NCI-H1436 treated with DMSO at 0.1 percent for 48 hours (cell line): ENCODE measurements at places on chromosomes 12 and 14.

GRCh38 chr12:22115711-22116110, 69.7 kb downstream of the CMAS start:
- no peak for DNase-seq

- DNase-seq, result no peak
These were observed 12.4 kb upstream of the NUP107 start for GRCh38 chr12:68674376-68674775.

- DNase-seq, result peak; percentile 43
These were observed 119.3 kb upstream of the MDM1 start for GRCh38 chr12:68451261-68452077.

DNA sequence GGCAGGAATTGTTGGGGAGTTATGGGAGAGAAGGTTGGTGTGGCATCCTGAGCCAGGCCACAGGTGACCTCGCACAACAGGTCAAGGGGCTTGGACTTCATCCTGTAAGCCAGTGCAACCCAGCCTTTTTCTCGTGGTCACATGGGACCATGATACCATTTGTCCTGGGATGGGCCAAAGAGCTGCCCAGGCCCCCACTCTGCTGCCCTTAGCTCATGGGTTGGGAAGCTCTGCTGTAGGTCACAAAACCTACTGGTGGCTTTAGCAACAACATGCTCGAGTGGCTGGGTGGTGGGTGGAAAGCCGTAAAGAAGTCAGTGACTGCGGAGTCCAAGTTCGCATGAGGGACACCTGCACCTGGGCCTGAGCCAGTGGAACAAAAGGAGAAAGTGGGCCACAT, 4.6 kb downstream of the CLMN start:
- DNase-seq, result no peak

DNA sequence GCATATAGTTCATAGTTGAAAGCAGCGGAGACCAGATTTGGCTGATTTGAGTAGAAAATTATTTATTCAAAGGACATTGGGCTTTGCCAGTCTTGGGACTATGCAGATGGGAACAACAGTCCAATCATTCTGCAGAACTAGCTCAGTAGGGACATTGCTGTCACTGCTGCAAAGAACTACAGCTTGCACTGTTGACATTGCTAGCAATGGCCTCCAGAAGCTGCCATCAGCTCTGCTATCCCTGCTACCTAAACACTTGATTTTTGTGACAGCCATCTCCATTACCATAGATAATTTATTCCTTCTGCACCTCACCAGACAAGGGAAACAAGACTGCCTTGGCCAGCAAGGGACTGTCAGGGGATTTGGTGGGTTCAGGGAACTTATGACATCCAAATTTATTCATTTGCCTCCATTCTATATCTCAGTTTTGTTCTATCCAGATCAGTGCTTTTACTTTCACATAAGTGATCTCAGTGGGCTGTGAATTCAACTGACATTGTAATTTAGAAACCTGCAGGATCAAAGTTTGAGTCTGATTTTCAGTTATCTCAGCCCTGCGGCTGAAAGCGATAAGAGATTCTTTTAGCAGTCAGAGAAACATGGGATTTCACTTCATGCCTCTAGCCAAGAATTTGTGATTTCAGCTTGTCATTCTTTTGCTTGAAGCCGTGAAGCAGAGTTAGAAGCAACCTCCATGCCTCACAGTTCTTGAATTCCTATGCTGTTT, 136.7 kb upstream of the FBXO33 start:
- no peak for DNase-seq

GRCh38 chr12:14774074-14774905, 29.0 kb downstream of the WBP11 start:
- DNase-seq, result no peak

DNA sequence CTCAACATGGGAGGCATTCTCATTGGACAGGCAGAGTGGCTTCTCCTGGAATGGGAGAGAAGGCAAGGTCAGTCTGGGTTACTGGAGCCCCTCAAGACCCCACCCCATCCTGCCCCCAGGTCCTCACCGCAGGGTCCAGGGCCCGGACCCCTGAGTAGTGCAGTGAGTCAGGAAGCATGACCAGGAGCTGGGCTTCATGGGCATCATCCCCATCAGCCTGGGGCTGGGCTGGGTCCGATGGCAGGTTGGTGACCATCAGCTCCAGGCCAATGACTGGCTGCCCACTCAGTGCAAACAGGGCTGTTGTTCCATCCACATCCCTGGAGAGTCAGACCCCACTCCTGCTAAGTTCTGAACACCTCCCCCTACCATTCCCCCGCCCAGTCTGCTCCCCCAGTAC, 13.1 kb downstream of the ITGA7 start:
- DNase-seq, result no peak

DNA sequence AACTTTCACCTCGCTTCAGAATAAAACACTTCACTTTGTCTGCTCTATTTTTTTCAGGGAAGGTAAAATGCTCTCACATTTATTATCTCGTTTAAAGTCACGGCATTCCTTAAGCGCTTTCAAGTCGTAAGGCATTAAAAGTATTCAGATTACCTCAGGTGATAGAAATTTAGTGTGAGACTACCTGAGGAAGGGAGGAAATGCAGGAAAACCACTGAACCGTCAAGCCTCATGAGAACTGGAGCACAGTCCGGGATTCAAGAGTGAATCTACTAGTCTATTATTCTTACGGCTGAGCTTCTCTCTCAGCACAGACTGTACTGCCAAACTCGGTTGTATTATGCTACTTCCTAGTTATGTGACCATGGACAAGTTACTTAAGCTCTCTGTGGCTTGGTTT, 8.3 kb upstream of the PPFIBP1 start:
- no peak for DNase-seq

- no peak for DNase-seq
These were observed 5.1 kb upstream of the LTBP2 start for GRCh38 chr14:74616996-74617700.

DNA sequence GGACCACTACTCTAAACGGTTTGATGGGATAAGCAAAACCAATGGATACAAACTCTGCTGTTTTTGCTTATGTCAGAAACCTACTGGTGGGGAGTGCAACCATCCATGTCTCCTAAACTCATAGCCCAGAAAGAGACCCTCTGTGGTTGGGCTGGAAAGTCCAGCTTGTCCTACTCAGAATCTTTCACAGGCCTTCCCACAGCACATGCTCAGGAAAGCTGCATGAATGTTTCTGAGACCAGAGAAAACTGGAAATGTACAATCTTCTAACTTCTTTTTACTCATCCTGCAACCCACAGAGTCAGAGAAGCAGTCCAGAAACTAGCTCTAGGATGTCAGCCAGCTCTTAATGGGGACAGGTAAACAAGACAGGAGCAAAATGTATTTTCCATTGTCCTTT, 73.3 kb downstream of the ANO2 start:
- DNase-seq, result no peak

- DNase-seq, result no peak
These were observed 61.6 kb downstream of the PLEKHA5 start for GRCh38 chr12:19191089-19191488.

GRCh38 chr14:73238424-73238852, 1.1 kb downstream of the PAPLN start:
- DNase-seq, result no peak

GRCh38 chr14:91926131-91926890, 21.2 kb downstream of the FBLN5 start:
- no peak for DNase-seq

DNA sequence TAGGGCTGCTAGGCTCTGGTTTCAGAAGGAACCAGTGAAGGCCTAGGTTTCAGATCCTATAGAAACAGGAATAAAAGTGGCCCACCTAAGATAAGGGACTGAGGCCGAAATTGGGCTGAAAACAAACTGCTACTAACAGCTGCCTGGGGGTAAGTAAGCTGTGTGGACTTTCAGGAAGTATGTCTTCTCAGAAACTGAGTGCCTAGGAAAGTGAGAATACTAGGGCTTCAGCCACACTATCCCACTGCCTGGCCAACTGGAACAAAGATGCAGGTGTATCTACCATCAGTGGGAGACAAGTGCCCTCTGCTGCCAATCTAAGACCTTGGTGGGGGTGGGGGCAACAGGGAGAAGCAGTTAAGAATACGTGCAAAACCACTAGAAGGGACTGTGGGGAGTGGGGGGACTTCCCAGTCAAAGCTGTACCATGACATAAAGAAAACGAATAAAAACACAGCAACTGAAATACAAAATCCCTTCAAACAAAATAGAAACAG, 82.5 kb downstream of the MED13L start:
- no peak for DNase-seq

- DNase-seq, result no peak
These were observed 787.0 kb upstream of the TBX3 start for GRCh38 chr12:115470977-115471376.

- DNase-seq, result no peak
These were observed 183.1 kb upstream of the FBXO33 start for GRCh38 chr14:39615352-39615751.

DNA sequence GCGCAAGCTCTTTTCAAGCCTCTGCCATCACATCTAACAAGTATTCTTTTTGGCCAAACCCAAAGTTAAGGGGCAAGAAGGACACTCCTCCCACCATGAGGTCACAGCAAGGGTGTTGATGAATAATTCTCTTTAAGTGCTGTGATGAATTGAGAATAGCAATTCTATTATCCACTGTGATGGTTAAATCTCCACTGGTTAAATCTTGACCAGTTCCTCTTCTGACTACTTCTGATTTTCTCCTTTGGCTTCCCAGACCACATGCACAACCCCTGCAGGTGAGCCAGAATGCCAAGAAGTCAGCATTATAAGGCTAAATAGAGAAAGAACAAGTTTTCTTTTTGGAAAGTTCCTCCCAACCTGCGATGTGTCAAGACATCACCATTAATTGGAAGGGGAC, 90.6 kb upstream of the BCL2L14 start:
- no peak for DNase-seq

DNA sequence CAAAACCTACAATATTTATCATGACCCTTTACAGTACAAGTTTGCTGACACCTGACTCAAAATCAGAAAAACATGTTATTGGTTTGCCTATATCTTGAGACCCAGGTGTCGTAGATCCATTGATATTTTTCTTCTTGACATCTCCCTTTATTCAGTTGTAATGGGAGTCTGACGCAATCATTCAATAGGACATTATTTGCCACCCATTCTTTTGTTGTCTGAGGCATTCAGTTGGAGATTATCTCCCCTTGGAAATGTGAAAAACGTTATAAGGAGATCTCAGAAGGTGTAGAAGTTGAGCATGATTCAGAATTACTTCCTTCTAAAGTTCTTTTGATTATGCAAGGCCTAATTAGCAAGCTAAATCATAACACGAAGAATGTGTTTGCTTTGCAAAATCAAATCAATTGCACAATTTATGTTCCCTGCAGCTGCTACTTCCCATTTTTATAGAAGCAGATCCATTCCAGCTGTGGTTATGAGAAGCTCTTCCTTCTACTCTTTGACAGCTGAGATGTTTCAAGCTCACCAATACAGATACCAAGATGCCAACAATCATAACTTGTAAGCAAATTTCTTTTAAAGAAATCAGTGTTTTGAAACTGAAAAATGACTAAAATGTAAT, 228.2 kb upstream of the SYT1 start:
- DNase-seq, result no peak

- no peak for DNase-seq
These were observed 57.4 kb downstream of the BAZ1A start for GRCh38 chr14:34817768-34818167.

DNA sequence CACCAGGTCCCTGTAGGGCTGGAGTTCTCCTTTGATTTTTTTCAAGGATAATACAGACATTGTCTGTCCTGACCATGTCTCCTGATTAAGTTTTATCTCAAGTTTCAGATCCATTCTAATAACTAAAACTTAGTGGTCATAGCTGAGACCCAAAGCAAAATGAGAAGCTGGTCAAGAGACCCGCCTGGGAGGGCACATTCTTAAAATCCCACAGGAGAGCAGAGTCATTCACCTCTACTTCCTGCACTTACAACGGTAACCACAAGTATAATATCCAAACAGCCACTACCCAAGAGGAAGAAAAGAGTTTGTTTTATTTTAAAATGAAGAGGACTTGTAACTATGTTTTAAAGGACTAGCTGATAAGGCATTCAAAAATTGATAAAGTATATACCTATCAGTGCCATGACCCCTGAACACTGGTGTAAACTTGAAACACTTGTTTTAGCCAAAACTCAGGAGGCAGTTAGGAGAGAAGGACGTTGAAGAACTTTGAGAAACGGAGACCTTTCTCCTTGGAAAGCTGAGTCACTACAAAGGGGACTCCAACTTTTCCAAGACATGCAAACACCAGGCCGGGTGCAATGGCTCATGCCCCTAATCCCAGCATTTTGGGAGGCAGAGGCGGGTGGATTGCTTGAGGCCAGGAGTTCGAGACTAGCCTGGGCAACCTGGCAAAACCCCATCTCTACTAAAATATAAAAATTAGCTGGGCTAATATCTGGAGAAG, 478.2 kb downstream of the GLT1D1 start:
- no peak for DNase-seq

- no peak for DNase-seq
These were observed 55.7 kb downstream of the VRK1 start for GRCh38 chr14:96852823-96853422.

- DNase-seq, result no peak
These were observed 208.0 kb downstream of the PCNX1 start for GRCh38 chr14:71115306-71115705.

GRCh38 chr12:4346931-4347330, 25.9 kb downstream of the TIGAR start:
- no peak for DNase-seq

GRCh38 chr14:65320661-65321308, 91.7 kb upstream of the FUT8 start:
- DNase-seq, result no peak
